Stimulated activated CD4-positive, alpha-beta T cell treated with anti-CD3 and anti-CD28 coated beads, TNF-alpha, amount 100 ng/mL, for 1 hour (primary cell): ENCODE measurements at places on chromosomes 1 and 21.

GRCh38 chr1:35499652-35500176, 57.5 kb downstream of the KIAA0319L start:
- no peak for DNase-seq

DNA sequence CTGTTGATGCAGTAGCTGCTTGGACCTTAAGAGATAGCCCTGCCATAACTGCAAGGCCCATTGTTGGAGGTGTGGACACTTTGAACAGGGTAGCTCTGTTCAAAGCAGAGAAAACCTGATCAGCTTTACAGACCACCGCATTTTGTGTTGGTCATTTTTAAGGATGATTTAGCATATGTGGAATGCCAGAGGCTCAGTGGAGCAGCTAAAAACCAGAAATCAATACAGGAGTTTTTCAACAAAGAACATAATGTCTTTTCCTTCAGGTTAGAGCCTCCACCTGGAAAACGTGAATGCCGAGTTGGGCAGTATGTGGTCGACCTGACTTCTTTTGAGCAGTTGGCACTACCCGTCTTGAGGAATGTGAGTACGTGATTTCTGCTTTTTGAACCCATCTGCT, 5.7 kb downstream of the NTPCR start:
- DNase-seq = no peak

- no peak for DNase-seq
These were observed 41.0 kb upstream of the EPS15 start for GRCh38 chr1:51560034-51560433.

GRCh38 chr1:219086956-219087469, 86.7 kb upstream of the LYPLAL1 start:
- DNase-seq = no peak

DNA sequence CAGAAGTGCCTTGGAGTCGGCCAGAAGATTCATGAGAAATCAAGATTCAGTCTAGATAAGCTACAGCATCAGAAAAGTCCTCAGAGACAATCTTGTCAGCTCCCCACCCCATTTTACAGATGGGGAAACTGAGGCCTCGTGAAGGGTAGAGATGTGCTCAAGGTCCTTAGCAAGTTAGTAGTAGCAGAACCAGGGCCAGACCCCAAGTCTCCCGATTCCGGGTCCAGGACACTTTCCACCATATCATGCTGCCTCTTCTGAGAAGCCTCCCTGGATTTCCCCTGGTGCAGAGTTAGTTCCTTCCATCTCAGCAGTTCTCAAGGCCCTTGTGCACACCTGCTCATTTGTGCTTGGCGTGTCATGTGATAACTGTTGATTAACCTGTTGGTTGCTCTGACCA, 91.5 kb upstream of the ACTL8 start:
- no peak for DNase-seq

DNA sequence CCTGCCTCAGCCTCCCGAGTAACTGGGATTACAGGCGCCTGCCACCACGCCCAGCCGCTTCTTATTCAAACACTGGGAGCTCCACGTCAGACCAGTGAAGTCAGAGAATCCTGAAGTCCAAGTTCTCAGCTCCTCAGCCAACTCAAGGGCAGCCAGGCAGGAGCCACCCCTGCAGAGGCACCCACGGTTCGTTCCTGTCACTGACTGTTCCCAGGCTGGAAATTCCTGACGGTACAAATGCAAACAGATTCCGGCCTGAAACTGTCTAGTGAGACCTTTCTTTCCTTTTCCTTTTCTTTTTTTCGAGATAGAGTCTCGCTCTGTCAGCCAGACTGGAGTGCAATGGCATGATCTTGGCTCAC, 11.7 kb downstream of the SLC35E2B start:
- no peak for DNase-seq

DNA sequence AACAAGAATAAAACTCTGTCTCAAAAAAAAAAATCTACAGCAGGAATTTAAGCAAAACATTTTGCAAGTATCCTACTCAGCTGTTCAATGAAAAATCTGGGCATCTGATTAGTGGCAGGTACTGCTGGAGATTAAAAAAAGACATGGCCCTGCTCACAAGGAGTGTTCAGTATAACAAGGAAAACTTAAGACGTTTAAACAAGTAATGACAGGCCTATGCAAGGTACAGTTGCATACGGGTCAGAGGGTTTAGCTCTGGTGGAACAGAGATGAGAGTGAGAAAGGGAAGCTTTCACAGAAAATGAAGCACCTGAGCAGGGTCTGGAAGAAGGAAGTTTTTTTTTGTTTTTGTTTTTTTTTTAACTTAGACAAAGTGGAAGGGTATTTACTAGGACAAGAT, 23.0 kb downstream of the SNRNP40 start:
- no peak for DNase-seq

DNA sequence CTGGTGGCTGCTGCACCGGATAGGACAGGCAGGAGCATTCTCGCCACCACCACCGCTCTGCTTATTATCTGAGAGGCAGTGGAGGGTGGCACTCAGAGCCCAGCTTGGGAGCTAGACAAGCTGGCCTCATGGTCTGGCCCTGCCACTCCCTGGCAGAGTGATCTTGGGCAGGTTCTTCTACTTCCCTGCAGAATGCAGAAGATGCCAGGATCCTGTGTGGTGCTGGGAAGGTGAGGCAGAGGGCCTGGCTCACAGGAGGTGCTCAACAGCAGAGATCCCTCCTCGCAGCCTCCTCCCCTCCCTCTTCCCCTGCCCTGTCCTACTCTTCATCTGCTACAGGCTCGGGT, 60.4 kb downstream of the ARHGEF10L start:
- no peak for DNase-seq

DNA sequence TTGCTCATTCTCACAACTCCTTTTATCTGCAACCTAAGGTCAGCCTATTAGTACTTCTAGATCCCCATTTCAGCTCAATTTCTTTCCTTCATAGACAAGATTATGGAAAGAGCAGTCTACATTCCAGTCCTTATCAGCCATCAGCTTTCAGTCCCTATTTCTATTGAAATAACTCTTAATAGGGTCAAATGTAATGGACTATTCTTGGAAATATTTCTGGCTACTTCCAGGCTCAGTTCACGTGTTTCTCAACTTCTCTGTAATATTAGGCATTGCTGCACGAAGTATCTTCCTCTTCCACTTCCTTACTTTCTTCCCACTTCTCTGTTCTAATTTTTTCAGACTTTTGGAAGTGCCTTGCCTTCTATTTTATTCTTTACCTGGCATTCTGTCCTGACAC, 232.9 kb upstream of the USP25 start:
- no peak for DNase-seq

DNA sequence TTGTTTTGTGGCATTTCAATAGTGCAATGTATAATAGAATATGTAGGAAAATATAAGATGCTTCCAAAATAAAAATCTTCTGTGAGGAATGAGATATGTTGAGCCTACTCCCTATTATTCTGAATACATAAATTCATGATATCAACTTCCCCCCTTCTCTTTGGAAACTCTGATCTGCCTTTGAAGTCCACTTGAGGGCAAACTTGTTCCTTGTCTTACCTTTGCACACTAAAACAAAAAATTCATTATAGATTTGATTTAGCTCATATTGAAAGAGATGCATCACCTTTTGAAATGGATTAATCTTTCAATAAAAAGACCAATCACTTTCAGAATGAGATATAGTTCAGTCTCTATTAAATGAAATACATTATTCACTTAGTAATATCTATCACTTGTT, 580.7 kb upstream of the ADGRL4 start:
- DNase-seq = no peak

- DNase-seq = no peak
These were observed 380.0 kb downstream of the HHIPL2 start for GRCh38 chr1:222167896-222168295.

GRCh38 chr1:43235451-43236121, 34.2 kb upstream of the TMEM125 start:
- no peak for DNase-seq

DNA sequence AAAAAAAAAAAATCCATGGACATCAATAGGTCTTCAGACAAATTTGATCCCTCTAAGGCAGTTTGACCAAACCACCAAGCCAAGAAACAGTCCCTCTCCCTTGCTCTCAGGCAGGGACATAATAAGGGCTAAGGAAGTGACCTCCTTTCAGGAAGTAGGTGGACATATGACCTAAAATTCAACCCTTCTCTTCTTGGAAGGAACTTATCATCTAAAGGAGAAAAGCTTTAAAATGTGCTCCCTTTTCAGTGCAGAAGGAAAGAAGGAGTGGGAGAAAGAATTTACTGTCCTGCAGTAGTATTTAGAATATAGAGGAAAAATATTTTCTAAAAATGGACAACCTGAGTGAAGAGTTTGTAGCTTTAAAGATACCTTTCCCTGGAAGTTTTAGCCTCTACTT, 118.1 kb downstream of the DTL start:
- DNase-seq = no peak

DNA sequence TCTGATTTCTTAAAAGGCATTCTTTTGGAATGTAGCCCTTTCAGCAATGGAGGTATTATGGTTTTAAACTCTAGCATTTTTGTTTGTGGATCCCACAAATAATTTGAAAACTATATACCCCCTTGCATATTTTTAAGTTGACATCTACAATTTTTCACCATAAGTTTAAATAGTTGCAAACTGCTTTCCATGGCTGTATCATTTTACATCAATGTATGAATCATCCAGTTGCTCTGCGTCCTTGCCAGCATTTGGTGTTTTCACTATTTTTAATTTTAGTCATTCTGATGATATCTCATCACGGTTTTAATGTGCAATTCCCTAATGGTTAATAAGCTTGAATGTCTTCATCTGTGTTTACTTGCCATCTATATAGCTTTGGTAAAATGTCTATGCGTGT, 20.7 kb downstream of the DIPK1A start:
- no peak for DNase-seq

DNA sequence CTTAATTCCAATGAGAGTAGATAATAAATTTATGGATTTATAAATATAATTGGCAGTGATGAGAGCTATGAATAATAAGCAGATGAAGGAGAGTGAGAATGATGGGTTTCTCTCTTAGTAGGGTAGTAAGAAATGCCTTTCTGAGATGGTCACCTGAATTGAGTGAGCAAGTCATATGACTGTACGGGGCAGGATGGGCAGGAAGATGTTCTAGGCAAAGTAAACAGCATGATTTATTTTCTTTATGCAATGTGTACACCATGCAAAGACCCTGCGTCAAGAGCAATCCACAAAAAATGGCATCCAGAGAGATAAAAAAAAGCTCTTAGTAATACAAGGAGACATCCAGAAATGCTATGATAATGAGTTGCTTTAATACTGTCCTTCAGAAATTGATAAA, 409.9 kb downstream of the HLX start:
- no peak for DNase-seq

- DNase-seq = no peak
These were observed 622.5 kb upstream of the NR5A2 start for GRCh38 chr1:199404976-199405375.

GRCh38 chr1:87129038-87129437, 199.6 kb upstream of the LMO4 start:
- no peak for DNase-seq

DNA sequence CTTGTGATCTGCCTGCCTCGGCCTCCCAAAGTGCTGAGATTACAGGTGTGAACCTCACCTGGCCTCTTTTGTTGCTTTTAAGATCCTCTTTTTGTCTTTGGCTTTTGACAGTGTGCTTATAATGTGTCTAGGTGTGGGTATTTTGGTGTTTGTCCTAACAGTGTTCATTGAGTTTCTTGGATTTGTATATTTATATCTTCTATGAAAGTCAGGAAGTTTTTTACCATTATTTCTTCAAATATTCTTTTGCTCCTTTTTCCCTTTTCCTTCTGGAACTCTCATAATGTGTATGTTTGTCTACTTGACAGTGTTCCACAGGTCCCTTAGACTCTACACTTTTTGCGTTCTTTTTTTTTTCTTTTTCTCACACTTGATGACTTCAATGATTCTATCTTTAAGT, 59.1 kb downstream of the URB2 start:
- DNase-seq = no peak

DNA sequence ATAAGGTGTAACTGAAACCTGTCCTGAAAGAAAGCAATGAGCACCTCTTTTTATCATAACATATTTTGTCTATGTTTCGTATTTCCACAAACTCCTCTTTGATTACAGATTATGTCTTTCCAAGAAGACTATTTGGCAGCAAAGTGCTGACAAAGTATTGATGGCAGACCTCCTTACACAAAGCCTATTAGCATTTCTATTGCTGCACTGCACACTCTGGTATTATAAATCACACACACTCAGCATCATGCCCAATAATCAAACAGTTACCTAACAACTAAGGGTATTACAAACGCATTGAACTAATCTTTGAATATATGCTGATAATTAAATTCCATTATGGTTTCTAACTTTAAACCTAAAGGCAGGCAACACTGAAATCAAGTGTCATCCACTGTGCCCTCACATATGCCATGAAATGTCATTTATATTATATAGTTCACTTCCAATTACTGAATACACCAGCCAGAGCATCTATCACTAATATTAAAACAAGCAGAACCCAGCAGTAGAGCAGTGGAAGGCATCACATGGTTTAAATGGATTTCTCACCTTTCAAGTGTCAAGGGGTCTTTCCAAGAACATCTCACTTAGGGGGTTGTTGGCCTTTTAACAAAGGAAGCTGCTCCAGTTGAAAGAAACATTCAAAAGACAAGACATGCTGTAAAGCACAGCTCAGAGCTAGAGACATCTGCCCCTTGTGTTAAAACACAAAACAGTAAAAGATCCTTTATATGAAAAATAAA, 239.1 kb downstream of the RERE start:
- no peak for DNase-seq

GRCh38 chr1:171334024-171334640, 20.1 kb downstream of the FMO4 start:
- DNase-seq = no peak

GRCh38 chr1:201191653-201192260, 1.1 kb downstream of the IGFN1 start:
- no peak for DNase-seq

DNA sequence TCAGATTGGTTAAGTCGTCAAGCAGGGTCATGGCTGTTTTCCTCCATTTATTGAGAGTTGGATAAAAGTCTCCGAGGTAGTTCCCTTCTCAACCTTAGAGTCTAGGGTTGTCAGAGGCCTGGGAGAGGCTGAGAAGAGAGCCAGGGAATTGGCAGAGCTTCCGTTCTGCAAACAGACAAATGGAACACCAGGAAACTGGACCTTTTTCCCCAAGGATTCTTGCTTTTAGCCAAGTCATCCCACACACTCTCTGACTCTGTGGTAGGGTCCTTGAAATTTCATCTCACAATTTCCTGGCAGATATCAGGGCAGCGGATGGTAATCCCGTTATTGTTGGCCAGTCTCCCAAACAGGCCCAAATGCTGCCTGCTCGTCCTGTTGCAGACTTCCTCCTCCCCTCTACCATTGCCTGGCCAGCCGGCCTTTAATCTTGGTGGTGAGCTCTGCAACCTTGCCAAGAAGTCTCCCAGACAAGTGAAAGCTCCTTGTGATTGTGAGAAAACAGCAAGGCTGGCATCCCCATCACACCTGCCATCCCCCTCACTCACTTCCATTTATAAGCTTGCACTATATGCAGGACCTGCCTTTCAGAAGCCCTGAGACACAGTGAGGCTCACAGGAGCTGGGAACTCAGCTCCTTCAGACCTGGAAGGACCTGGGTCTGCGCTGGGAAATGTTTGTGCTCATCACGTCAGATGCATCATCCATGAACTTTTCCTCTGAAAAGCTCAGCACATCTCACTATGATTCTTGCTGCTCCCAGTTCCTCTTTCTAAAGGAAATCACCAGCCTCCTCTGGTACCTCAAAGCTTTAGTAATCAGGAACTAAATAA, 13.7 kb upstream of the SRP9 start:
- no peak for DNase-seq

GRCh38 chr1:61378494-61379180, 296.3 kb downstream of the NFIA start:
- DNase-seq = no peak

- DNase-seq = peak; percentile 50
These were observed 5.5 kb downstream of the SMPDL3B start for GRCh38 chr1:27940297-27940696.

GRCh38 chr21:9738527-9738926, 782.9 kb upstream of the TPTE start:
- no peak for DNase-seq
